ENCODE measurements at places on chromosomes 3 and 15.
A peak's percentile ranks its signal among the peaks of the same experiment; 100 is the strongest.

DNA sequence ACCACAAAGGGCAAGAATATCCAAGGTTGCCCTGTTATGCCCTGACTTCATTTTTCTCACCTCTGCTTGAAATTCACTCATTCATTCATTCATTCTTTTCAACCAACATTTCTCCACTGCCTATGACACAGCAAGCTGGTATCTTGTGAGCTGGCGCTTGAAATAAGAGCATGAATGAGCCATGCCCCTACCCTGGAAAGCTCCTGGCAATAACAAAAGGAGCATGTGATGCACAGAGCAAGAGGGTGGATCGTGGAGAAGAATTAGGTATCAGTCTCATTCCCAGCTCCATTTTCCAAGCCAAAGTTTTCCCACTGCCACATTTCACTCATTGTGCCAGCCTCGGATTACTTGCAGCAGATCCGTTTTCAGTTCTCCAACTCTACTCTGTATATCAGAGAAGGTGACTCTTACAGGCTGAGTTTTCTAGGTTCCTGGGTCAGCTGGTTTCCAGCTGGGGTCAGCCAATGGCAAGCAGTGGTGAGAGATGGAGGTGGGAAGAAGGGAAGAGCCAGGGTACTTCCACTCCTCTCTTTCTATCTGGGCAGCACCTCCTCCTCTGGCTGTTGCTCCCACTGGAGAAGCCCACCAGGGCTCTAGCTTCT is 144.8 kb downstream of the SUCLG2 start:
- DNase-seq: no peak

- no peak for DNase-seq
Measured at GRCh38 chr3:56890448-56891091, 88.8 kb upstream of the ARHGEF3 start.

GRCh38 chr3:114685161-114685560 is 391.3 kb downstream of the TIGIT start:
- no peak for DNase-seq

DNA sequence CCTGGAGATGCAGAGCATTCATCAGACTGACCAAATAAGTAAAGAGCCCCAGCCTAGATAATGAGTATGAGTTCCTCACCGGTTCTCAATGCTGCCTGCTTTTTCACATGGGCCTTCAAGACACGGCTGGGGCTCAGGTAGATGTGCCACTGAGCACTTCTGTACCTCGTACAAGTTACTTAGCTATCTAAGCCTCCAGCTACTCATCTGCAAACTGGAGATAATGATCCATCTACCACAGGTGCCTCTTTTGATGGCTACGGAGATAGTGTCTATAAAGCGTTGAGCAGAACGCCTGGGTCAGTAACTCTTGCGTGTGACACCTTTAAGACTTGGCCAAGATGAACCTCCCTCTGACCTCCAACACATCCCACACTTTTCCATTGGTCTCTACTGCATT is 56.3 kb downstream of the CCR4 start:
- no peak for DNase-seq

GRCh38 chr3:48762816-48763215 is 45.8 kb upstream of the IP6K2 start:
- DNase-seq: no peak

DNA sequence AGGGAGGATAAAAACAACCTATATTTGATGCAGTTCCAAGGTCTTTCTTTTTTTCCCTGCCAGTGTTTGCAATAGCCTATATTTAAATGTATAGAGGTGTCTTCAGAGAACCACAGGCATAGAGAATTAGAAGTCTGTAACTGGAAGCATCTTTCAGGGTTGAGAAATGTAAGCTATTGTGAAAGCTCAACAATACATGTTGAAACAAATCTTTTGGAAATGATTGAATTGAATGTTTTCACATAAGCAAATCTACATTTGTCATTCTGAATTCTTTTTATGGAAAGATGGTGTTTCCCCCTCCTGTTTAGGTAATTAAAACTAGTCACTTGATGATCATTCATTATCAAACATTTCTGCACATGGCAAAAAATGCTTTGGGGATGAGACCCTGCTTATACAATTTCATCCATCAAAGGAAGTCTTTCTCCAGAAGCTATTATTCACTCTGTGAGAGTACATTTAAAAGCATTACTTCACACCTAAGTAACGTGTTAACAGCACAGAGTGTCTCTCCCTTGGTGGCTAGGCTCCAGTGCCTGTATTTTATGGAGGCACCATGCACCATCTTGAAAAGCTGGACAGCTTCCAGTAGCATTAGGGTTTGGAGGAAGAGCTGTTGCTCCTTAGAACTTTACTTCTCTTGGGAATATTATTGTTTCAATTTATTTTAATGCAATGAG is 406.2 kb downstream of the LSAMP start:
- DNase-seq: no peak

GRCh38 chr15:66843581-66843980 is 141.5 kb downstream of the SMAD6 start:
- no peak for DNase-seq

GRCh38 chr15:93324186-93324975 is 235.4 kb upstream of the RGMA start:
- DNase-seq: no peak

- DNase-seq: no peak
Measured at GRCh38 chr15:68224546-68225250, 4.8 kb downstream of the CLN6 start.

DNA sequence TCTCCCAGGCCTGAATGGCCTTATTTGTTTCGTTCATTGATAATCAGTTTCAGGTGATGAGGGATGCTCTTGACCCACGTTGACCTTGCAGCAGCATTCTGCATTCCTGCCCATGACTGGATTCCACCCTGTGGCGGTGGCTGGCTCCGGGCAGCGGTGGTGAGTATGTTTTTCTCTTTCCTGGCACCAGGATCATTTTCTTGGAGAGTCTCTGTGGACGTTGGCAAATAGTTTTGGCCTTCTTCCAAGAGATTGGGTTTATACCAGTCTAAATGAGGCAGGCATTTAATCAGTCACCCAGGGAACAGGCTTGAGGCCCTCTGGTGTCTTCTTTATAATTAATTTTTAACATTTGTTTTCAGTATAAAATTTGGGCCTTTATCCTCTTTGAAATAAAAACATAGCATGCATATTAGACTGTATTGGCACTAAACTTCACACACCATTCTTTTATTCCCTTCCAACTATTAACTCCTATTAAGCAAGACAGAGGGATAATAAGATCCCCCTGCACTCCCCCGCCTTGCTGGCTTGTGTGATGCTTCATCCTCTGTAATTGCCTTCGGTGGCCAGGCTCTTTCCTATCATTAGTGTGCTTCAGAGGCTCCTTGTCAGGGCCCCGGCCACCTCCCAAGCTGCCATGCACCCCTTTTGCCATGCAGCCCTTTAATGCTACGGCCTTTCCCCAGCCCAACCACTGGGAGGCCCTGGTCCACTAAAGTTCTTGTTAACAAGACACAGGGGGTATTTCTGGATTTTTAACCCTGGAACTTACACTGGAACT is 176.2 kb upstream of the TOPAZ1 start:
- peak; percentile 40 for DNase-seq

Measured in breast epithelium (tissue), 4 donors.